ENCODE measurements at places on chromosomes 11 and 22.

DNA sequence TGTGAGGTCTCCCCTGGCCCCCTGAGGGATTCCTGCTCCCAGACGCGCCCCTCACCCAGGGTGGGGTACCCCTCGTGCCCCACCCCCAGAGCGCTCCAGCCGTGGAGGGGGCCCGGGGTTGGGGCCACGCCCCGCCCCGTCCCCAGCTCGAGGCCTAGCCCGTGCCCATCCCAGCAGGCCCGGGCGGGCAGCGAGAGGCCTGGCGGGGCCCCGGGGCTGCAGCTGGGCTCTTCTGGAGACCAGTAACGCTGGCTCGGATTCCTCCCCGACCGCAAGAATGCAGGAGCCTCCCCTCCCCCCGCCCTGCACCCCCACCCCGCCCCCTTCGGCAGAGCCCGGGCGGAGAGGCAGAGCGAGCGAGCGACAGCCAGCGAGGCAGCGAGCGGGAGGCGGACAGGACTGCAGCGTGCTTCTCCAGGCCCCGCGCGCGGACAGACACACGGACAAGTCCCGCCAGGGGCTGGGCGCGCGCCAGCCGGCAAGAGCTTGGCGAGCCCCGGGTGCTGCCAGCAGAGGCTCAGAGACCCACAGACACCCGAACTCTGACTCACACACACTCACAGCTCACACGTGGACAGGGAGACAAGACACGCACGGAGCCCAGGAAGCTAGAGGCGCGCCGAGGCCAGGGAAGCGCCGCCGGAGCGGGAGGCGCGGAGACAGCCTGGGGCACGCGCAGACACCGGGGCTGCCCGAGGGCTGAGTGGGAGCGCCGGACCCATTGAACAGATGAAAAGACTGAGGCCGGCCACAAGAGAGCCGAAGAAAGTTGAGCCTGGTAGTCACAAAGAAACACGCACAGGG lies 15.2 kb downstream of the BCL9L start:
- DNase-seq = no peak

DNA sequence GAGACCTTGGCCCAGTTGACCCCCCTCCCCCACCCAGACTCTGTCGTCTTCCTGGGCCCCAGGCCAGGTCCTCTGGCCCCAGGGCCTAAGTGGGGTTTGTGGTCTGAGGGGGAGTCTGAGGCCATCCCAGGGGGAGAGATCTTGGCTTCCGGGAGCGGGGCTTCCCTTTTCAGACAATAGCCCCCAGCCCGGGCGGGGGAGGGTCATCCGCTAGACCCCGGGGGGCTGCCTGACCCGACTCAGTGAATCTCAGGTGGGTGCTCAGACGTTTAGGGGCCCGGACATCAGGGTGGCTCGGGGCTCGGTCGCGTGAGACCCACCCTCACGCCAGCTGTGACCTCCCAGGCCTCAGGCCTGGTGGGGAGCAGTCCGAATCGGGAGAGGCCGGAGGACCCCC lies 609 bp downstream of the MAPK11 start:
- no peak for DNase-seq

- DNase-seq = no peak
These were observed 443.4 kb upstream of the ISX start for GRCh38 chr22:34622602-34623001.

DNA sequence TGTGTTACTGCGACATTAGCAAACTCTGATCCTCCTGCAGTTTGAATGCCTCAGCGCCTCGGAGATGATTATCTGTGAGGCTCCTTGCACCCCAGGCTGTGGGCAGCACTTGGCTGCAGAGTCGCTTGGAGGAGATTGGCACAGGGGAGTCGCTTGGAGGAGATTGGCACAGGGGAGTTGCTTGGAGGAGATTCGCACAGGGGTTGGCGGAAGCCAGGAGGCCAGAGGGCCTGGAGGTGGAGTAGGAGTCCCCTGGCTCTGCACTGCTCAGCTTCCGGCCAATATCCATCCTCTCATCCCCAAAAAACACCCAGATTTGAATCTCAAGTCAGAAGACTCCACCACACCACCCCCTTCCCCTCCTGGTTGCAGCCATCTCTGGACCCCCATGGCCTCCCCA lies 192.6 kb upstream of the NECTIN1 start:
- DNase-seq = no peak

- DNase-seq = no peak
These were observed 734.7 kb downstream of the KCNA4 start for GRCh38 chr11:29282088-29282487.

GRCh38 chr11:9176550-9176949 lies 85.2 kb upstream of the SCUBE2 start:
- no peak for DNase-seq

DNA sequence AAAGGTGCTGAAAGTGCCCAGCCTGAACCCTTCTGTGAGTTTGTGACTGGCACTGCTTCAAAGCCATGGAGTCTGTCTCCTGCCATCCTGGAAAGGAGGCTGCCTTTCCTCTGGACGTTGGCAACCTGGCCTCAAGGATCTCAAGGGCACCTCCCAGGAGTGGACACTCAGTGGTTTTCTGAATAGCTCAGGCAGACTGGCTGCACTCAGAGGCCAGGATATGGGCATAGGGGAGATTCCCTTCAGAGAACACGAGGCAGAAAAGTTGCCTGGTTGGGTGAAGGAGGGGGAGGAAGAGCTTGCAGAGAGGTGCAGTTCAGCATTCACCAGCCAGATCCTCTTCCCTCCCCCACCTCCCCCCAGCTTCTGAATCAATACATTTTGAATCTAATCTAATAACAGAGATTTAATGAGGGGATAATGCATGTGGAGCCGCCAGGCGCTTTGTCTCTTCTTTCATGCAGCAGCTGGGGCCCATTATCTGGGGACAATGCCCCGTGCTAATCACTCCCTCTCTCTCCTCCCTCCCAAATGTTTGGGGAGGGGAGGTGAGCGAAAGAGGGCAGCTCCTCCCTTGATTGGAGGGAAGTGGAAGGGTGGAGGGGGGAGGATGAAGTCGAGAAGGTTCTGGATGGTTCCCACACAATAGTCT lies 17.7 kb downstream of the HTR3A start:
- no peak for DNase-seq

Measured in KG1 (cell line).